ENCODE measurements at places on chromosomes 3 and 15.

DNA sequence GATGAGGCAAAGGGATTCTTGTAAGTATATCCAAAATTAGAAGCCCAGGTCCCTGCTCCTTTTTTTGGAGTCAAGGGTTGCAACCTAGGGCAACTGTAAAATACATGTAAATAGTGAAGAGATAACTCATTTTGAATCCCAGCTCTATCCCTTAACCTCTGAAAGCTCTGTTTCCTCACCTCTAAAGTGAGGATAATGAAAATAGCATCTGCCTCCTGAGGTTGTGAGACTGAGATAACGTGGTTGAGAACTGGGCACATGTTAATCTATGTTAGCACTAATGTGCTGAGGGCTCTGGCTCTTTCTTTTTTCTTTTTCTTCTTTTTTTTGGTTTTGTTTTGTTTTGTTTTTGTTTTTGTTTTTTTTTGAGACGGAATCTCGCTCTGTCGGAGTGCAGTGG is 4.8 kb upstream of the NKTR start:
- no peak for DNase-seq

GRCh38 chr3:174858353-174858752 is 781 bp upstream of the NAALADL2 start:
- DNase-seq: no peak

DNA sequence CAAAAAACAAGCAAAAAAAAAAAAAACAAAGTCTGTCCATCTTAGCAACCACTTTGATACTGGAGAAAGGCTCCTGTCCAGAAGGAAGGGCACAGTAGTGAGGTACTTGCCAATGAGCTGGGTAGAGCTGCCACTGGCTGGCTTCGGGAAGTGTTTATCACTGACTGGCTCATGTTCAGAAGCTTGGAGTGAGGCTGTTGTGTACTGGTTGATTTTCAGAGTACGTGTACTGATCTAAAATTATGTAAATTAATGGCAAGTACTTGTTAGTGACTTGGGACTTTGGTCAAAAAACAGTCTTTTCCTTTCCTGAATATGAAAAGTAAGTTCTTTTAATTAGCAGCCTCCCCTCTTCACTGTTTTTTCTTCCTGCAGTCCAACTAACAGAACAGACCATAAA is 979 bp upstream of the ZNF621 start:
- DNase-seq: no peak

DNA sequence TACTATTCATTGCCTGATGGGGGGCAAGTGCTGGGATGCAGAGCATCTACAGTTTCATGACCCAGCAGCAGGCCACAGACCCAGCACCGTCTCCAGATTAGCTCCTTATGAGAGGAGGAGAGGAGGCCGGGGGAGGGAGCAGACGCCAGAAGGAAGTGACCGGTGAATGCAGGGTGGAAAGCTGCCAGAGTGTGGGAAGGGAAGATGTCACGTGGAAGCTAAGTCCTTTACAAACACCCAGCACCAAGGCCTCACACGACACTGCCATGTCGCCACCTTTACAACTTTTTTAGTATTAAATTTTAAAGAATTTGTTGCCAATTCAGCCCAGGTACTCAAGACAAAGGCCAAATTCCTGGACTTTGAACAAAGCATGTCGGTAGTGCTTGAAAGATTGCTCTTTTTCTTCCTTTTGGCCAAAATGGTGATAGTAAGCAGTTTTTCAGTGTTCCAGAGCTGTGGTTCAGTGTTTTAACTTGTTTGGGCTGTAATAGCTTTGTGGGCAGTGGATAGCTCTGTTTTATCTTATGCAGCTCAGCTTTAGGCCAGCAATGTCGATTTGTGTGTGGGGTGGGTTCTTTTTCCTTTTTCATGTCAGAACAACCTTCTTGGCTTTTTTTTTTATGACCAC is 58.2 kb downstream of the ZBTB38 start:
- no peak for DNase-seq

DNA sequence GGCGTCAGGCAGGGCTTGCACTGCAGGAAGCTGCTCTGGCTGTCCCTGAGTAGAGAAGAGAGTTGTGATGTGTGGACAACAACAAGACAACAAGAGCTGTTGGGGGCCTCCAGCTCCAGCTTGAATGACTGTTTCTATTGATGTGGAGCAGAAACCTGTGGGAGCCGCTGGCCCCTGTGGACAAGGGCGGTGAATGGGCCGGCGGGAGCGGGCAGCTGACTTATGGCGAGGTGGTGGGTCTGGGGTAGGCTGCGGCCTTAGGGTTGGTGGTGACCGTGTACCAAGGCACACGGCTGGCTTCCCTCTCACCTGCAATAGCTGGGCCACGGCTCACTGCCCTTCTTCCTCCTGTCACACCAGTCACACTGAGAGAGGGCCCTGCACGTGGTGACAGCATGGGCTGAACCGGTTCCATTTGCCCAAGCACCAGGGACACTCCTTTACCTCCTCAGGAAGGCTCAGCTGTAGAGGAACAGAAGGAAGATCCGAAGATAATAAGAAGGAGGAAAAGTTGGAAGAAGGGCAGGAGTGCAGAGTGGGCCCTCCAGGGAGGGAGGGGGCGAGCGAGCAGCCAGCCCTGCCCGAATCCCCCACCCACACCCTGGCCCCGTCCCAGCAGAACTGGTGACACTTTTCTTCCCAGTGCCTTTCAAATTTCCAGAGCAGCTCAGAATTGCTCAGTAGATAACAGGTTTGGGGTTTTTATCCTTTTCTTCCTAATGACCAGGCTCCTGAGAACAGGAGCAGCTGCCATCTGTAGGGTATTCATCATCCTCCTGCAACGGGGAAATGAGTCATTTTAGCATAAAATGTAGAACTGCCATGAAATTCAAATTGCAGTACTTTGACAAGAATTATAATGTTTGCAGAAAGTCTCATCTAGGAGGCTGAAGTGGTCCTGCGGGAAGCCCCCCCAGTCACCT is 136.9 kb downstream of the TJP1 start:
- no peak for DNase-seq

DNA sequence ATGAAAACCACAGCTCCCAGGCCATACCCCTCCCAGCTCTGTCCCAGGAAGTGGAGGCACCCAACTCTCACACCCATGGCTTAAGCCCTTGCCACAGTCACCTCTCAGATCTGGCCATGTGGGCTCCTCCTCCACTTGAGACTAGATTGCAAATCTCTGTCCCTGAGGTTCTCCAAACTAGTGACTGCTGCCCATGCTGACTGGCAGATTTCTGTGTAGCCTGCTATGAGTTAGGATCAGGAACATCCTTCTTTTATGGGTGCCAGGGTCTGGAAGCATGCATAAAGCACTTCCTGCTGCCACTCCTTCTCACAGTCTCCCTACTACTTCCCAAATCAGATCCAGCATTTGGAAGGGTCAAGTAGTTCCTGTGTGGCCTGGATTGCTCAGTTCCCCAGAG is 59.6 kb upstream of the GOLIM4 start:
- DNase-seq: no peak

DNA sequence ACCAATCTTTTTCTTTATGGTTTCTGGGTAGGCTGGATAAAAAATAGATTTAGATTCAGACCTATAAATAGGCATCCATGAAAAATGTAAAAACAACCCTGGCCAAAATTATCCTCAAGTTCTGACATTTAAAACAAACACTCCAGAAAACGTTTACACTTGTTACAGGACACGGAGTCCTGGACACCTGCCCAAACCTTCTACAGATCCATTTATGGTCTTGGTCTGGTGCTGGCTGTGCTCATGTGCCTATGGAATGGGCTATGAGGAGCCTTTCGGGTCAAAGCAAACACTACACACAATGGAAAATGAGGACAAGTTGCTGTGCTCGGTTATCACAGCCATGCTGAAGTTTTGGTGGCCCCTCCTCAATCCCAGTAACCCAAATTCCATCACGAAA is 108.1 kb downstream of the PDZRN3 start:
- DNase-seq: no peak

- DNase-seq: no peak
Observed at GRCh38 chr3:13463618-13464400, 16.3 kb upstream of the HDAC11 start.

- DNase-seq: peak; percentile 29
Observed at GRCh38 chr3:64533617-64534317, 154.0 kb downstream of the ADAMTS9 start.

DNA sequence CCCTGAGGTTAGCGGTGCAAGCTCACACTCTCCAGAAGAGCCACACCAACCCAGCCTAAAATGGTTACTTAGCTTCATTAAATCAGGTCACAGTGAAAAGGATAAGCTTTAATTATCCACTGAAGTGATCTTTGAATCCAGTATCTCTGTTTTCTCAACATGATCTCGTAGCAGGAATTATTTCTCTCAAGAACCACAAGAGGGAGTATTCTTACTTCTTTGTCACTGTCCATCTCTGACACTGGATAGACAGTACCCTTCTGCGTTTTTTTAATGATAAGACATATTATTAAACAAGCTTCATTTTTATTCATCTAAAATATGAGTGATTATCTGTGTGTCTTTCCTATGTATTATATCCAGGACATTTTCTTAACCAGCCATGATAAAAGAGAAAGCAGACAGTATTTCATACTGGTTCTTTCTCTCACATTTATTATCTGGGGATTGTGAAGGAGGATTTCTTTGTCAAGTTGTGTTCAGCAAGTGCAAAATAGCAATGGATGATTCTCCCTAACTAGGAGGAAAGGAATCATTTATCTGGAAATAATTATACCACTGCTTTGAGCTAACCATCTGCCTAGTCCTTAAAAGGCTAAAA is 105.4 kb upstream of the CCDC54 start:
- no peak for DNase-seq

DNA sequence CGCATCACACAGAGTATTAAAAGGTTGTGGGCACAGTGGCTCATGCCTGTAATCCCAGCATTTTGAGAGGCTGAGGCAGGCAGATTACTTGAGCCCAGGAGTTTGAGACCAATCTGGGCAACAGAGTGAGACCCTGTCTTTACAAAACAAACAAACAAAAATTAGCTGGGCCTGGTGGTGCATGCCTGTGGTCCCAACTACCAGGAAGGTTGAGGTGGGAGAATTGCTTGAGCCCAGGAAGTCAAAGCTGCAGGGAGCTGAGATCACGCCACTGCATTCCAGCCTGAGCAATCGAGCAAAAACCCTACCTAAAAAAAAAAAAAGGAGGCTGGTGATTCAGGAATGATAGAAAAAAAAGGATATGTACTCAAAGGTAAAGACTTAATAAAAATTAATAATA is 28.2 kb upstream of the ST6GAL1 start:
- DNase-seq: no peak

DNA sequence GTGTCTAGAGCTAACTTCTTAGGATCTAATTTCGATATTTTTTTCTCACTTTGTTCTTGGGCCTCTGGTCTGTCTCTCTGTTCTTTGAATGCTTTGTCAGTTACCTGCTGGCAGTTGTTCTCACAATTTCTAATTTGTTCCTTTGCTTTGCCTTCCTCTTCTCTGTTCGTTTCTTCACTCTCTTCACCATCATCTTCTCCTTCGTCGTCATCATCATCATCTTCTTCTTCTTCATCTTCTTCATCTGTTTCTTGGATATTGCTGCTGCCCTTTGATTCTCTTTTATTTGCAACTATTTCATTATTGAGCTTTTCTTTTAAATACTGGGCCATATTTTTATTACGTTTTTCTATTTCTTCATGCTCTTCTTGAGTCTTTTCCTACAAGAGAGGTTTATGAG is 2.7 kb downstream of the LMOD3 start:
- no peak for DNase-seq

GRCh38 chr15:45023659-45024225 is 747 bp downstream of the SORD start:
- no peak for DNase-seq

GRCh38 chr3:189789432-189789831 is 158.2 kb downstream of the TP63 start:
- DNase-seq: no peak

- no peak for DNase-seq
Observed at GRCh38 chr15:35929740-35930444, 383.9 kb upstream of the DPH6 start.

- DNase-seq: peak; percentile 38
Observed at GRCh38 chr3:27712136-27713077, 9.7 kb downstream of the EOMES start.

GRCh38 chr3:8595252-8595651 is 49.3 kb downstream of the SSUH2 start:
- DNase-seq: no peak

DNA sequence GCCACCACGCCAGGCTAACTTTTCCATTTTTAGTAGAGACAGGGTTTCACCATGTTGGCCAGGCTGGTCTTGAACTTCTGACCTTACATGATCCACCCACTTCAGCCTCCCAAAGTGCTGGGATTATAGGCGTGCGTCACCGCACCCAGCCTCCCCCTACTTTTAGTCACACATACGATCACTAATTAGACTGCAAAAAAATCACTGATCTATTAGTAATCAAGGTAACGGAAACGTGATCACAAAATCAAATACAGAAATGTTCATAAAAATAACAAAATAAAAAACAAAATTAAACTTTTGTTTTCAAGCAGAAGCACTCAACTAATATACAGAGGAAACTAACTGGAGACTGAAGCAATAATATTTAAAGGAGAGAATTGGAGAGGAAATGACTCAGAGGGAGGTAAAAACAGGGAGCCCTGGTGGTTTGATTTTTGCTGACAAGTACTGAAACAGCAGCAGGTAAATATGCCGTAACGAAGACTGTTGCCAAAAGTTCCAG is 4.6 kb downstream of the WDR53 start:
- DNase-seq: no peak

DNA sequence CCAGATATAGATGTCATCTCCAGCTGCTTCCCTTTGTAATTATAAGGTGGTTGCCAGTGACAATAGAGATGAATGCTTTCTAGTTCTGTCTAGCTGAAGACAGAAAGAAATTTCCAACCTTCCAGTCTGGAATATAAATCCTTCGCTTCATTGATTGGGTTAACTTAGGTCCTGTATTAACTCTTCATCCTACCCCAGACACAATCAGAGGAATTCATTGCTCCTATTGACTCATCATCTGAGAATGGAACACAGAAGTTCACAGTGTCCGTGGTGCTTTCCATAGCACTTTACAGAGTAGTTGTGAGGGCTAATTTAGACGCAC is 241.4 kb downstream of the NFKBIZ start:
- no peak for DNase-seq

GRCh38 chr3:30204126-30204525 is 402.3 kb upstream of the TGFBR2 start:
- DNase-seq: no peak

- DNase-seq: no peak
Observed at GRCh38 chr3:196901768-196902167, 34.0 kb downstream of the SENP5 start.
